SIG-M5 (cell line): ENCODE measurements at places on chromosomes 16 and 17.

DNA sequence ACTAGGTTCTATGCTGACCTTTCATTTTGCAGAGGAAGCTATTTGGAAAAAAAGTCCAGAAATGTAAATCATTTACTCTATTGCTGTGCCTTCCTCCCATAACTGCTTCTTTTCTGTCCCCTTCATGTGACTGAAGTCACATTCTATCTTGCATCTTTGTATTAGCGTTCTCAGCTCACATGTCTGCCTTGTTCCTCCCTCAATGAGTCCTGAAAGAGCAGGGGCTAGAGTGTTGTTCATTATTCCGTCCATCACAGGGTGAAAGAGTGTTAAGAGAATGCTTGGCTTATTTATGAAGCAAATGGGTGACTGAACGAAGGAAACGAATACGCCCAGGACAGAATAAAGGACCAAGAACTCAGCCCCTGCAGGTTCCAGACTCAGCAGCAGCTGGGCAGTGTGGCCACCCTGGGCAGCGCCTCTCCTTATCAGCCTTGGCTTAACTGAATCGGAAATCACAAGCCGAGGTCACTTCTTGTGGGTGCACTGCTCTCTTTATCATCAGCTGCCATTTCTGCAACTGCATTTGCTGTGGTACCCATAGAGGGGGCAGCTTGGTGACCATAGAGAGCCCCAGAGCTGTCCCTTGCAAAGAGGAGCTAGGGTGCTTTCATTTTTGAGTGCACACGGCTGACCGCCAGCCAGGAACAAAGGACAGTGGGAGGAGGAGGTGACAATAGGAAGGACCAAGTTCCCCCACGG, 1.8 kb upstream of the PIK3R6 start:
- DNase-seq: no peak

DNA sequence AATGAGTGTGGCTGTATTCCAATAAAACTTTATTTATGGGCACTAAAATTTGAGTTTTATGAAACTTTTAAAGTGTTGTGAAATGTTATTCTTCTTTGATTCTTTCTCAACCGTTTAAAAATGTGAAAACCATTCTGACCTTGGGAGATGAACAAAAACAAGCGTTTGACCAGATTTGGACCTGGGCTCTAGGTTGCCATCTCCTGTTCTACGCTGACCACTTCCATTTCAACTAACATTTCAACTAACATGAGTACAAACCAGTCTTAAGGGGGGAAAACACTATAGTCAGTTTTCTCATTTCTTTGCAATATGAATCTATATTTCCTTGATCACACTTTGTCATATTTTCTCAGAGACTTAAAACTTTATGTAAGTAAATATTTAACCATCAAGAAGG, 118.4 kb upstream of the IRX5 start:
- DNase-seq: no peak

DNA sequence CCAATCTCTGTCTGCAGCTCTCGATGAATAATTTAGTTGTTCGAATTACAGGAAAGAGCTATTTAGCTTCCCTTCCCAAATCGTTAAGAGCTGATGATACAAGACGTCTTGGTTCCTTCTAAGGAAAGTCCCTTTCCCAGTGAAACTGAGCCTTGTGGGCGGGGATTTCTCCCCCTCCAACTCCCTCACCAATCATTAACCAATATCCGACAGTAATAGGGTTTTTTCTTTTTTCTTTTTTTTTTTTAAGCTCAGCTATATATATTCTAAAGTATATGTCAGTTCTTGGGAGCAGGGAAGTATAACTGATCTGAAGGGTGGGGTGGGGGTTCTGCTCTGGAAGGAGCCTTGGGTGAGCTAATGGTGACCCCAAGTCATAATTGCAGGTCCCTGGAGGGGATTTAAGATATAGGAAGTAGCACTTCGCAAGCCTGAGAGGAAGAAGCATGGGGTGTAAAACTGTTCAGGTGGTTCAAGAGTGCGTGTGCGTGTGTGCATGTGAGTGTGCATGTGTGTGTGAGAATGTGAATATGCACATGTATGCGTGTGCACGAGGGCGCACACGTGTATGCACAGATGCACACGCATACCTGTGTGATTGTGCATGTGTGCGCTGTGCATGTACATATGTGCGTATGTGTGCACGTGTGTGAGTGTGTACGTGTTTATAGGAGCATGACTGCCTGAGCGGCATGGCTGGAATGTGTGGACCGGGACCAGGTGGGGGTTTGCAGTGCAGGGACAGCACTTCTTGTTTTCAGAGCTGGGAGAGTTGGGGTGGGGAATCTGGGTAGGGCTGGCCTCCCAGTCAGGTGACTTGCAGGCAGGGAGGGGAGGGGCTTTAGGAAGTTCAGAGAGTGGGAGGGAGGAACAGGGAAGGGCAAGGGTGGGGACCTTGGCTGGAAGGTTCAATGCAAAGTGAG, 42.7 kb downstream of the SOCS3 start:
- DNase-seq: no peak

GRCh38 chr17:9105068-9105868, 84.0 kb downstream of the NTN1 start:
- no peak for DNase-seq

- no peak for DNase-seq
Measured at GRCh38 chr17:79799174-79799537, 2.3 kb upstream of the CBX8 start.

GRCh38 chr16:79328402-79329165, 272.0 kb downstream of the MAF start:
- peak; percentile 44 for DNase-seq

DNA sequence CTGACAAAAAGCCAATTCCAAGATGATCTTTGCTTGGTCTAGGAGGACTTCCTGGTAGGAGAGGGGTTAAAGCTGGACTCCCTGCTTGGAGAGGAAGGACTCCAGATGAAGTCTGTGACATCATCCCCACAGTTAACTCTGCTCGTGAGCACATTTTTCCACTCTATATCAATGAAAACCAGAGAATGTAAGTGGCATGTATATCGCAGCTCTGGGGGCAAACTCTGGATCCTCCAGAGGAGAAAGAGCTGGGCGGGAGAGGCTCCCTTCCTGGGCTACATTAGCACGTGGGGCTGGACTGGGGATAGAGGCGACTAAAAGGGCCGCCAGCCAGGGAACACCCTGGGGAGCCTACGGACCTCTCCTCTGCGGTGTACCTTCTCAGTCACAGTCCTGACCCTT, 34.1 kb downstream of the HIC1 start:
- DNase-seq: no peak

DNA sequence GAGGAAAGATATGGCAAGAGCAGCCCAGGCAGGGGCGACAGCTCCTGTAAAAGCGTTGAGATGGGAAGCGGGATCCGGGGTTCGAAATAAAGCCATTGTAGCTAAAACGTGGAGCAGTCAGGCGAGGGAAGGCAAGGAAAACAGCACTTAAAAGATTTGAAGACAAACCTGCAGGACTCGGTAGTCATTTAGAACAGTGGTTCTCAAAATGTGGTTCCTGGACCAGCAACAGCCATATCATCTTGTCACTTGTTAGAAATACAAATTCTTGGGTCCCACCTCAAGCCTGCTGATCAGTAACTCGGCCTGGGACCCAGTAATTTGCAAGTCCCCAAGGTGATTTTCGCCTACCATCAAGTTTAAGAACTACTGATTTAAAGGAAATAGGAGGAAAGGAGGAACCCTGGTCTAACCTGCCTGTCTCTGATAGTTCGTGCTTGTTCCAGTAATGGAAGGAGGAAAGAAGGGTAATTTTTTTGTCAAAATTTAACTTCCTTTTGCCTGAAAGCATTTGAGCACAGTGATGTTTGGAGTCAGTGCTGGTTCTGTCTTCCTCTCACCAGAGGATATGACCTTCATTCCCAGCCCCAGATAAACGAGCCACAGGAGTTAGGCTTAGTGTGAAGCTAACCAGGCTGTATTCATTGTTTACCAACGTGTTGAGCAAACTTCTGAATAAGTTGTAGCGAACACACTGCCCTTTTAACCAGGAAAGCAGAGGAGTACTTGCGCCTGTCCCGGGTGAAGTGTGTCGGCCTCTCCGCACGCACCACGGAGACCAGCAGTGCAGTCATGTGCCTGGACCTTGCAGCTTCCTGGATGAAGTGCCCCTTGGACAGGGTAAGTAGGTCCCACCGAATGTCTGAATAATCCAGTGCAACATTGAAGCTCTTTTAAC, 1.1 kb downstream of the ORC6 start:
- DNase-seq: no peak

- DNase-seq: no peak
Measured at GRCh38 chr17:32943206-32943605, 15.3 kb downstream of the TMEM98 start.

- DNase-seq: no peak
Measured at GRCh38 chr16:79097771-79098170, 502.8 kb downstream of the MAF start.

- no peak for DNase-seq
Measured at GRCh38 chr17:17410357-17410756, 66.4 kb upstream of the MED9 start.

DNA sequence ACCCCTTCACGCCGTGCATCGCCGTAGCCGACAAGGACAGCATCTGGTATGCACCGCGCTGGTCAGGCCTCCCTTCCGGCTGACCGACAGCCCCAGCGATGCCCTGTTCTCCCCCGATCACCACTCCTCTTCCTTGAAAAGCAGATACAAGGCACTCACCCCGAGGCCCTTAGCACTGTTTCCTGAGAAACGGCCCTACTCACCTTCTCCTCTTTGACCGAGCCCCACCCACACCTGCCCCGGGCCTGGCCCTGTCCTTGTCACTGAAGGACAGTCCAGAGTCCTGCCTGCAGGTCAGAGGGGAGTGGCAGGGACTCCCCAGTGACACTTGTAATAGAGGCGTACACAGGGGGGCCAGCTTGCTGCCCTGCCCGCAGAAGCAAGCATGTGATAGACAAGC, 45.9 kb upstream of the CHMP6 start:
- DNase-seq: no peak

GRCh38 chr16:1331712-1332617, 1.5 kb upstream of the BAIAP3 start:
- DNase-seq: no peak

DNA sequence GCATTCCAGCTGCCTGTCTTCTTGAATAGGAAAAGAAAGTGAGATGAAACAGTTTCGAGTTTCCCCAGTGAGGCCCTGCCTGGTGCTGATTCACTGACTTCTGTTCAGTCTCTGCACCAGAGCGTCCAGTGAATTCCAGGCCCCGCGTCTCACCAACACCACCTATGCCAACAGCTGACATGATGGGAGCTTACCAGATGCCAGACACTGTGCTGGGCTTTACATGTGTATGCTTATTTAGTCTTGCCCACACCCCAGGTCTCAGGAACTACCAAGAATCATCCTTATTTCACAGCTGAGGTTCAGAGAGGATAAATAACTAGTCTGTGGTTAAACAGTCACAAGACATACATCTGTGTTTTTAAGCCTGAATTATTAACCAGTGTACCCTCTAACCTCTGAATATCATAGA, 29.1 kb upstream of the IRX6 start:
- no peak for DNase-seq

GRCh38 chr17:67559381-67559966, 158.3 kb upstream of the NOL11 start:
- no peak for DNase-seq

- no peak for DNase-seq
Measured at GRCh38 chr16:85210423-85211169, 98.3 kb upstream of the CIBAR2 start.

- no peak for DNase-seq
Measured at GRCh38 chr16:53614346-53614745, 89.3 kb downstream of the RPGRIP1L start.

DNA sequence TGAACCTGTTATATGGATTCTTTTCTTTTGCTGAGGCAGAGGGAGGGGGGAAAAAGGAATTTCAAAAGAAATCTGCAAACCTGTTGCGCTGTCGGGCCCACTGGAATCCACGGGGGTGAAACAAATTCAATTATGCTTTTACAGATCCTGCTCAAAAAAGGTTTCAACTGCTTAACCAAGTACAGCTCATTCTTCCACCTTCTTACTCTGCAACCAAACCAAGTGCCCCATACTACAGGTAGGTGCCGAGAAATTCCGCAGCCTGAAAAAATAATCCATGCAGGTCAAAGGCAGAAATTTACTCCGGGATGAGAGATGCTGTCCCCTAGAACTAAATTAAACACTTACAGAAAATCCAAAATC, 416 bp downstream of the RNF43 start:
- DNase-seq: no peak

GRCh38 chr16:1839554-1839953, 12.5 kb downstream of the FAHD1 start:
- DNase-seq: no peak

GRCh38 chr16:83995754-83996153, 27.7 kb downstream of the NECAB2 start:
- no peak for DNase-seq

GRCh38 chr16:81841722-81842121, 62.6 kb downstream of the PLCG2 start:
- DNase-seq: no peak

DNA sequence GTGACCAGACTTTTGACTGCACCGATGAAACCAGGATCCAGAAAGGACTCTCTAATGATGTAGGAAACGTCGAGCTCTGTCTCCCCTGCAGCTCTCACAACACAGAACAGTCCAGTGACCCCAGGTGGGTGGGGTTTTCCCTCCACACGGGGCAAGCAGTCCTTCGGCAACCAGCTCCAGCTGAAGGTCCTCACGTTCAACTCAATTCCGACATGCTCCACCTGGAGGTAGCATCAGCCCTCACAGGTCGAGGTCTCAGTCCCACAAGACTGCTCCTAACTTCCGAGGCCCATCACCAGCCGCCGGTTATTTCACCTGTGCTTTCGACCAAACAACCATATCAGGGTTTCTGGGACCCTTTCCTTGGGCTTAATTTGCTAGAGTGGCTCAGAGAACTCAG, 28.2 kb downstream of the ITGAE start:
- DNase-seq: no peak

GRCh38 chr16:8173111-8173644, 417.1 kb downstream of the TMEM114 start:
- DNase-seq: peak; percentile 9

- no peak for DNase-seq
Measured at GRCh38 chr16:78100112-78100467, 636 bp downstream of the WWOX start.

DNA sequence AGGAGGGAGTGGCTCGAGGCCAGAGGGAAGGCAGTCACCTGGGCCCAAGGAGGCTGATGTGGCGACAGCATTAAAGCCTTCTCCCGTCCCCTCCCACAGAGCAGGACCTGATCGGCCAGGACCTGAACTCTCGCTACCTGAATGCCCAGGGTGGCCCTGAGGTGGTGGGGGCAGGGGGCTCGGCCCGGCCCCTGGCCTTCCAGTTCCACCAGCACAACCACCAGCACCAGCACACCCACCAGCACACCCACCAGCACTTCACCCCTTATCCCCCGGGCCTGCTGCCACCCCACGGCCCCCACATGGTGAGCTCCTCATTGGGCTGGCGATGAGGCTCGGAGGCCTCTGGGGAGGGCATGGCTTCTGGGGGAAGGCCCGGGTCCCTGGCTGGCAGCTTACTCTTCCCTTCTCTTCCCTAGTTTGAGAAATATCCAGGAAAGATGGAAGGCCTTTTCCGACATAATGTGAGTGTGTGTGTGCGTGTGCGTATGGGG, 6.4 kb downstream of the FBRS start:
- no peak for DNase-seq

GRCh38 chr17:32553168-32553567, 66.4 kb downstream of the CDK5R1 start:
- no peak for DNase-seq

- no peak for DNase-seq
Measured at GRCh38 chr17:4748686-4749085, 9.0 kb upstream of the CXCL16 start.

- DNase-seq: no peak
Measured at GRCh38 chr17:8706431-8706830, 38.2 kb downstream of the CCDC42 start.
